ENCODE measurements at places on chromosomes 4 and X.

GRCh38 chr4:149311076-149311475, 504.6 kb downstream of the IQCM start:
- DNase-seq = no peak

GRCh38 chrX:100659431-100660137, 15.6 kb downstream of the SRPX2 start:
- no peak for DNase-seq

DNA sequence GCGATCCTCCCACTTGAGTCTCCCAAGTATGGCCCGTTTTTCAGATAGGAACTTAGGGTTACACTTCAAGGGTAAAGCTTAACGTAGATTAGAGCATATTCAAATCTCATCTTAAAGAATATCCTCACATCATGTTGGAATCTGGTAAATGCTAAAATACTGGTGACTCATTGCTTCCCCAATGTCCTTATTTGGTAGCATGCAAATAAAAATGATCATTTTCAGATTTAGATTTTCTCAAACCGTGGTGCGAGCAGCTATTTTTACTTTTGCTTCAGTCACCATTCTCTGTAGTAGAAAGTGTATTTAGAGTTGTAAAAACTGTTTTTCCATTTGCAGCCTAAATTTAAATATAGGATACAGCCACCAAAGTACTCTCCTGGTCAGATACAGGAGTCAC, 101.5 kb upstream of the MAML3 start:
- no peak for DNase-seq

- no peak for DNase-seq
Measured at GRCh38 chr4:175536852-175537453, 275.1 kb downstream of the GPM6A start.

DNA sequence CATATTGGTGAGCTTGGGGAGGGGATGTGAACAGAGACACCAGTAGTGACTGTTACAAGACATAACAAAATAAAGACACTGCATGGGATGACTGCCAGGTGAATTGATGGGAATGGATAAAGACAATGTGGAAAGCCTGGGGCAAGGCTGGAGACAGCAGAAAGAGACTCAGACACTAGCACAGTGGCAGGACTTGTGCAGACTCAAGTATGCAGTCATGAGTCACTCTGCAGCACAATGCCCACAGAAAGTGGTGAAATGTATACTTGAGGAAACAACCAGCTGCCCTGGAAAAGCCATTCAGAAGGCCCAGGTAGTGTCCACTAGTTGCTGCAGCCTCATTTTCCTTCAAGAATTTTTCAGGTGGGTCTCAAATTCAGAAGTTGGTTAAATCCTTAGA, 452.3 kb downstream of the MID1IP1 start:
- DNase-seq = no peak

GRCh38 chrX:154429711-154430110, 1.2 kb downstream of the ATP6AP1 start:
- DNase-seq = no peak

GRCh38 chrX:95885074-95885473, 799.6 kb upstream of the DIAPH2 start:
- DNase-seq = no peak

DNA sequence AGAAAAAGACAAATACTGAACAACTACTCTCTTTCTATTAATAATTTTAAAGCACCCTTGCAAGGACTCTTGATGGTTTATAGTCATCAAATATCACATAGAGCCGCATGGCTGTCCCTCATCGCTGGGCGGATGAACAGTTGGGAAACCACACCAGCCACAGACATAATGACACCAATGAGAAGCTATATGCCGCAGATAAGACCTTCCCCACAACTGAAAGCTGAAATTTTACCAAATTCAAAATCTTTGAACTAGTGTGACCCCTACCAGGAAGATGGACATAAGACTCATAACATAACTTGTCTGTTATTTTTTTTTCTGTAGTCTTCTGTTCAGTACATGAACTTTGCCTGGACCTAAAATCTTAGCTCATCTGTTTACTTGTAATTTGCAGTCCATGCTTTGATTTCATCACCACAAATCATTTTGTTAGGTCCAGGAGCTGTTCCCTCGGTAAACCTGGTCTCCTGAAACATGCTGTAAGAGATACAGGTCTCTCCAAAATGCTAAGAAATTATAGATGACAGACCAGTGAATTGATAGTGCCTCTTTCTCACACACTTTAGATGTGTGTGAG, 157.3 kb upstream of the RAPGEF2 start:
- DNase-seq = no peak

DNA sequence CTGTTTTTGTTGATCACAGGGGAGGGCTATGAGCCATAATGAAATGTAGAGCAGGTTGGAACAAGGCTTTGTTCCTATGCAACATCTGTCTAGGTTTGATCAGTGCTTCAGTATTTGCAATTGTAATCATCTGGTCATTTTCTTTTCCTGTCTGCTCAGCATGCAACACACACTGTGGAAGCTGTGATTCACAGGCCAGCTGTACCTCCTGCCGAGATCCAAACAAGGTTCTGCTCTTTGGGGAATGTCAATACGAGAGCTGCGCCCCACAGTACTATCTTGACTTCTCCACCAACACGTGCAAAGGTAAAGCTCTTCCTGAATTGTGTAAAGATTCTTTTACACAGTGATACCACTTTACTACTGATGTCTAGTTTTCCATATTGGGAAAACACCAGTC, 181.9 kb upstream of the ANXA3 start:
- DNase-seq = no peak
